ENCODE measurements at places on chromosomes 16 and 17.

DNA sequence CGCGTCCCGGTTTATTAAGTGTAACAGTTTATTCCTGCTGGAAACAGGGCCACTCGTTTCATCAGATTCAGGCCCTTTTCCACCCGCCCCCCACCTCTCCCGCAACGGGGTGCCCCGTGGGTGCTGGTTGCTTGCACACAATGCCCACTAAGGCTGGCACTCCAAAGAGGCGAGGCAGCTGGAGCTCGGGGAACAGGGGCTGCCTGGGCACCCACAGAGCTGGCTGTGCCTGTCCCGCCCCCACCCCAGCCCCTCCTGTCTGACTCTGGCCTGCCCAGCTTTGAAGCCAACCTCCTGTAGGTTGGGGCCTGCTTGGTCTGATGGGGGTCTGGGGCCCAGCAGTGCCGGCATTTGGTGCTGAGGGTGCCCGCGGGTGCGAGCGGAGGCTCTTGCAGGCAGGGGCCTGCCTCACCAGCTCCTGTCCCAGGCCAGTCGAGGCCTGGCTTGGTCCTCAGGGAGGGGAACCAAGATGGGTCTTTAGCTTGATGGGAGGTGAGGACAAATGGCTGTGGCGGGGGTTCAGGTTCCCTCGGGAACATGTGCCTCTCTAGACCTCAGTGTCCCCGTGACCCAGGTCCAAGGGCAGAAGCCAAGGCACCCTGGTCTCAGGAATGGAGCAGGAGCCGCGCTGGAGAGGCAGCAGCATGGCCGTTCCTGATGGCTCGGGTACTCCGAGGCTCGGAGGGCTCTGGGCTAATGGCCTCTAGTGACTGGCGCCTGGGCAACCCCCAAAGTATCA, 20.1 kb downstream of the MYBBP1A start:
- no peak for DNase-seq

GRCh38 chr17:9615486-9615885, 29.8 kb upstream of the USP43 start:
- no peak for DNase-seq

DNA sequence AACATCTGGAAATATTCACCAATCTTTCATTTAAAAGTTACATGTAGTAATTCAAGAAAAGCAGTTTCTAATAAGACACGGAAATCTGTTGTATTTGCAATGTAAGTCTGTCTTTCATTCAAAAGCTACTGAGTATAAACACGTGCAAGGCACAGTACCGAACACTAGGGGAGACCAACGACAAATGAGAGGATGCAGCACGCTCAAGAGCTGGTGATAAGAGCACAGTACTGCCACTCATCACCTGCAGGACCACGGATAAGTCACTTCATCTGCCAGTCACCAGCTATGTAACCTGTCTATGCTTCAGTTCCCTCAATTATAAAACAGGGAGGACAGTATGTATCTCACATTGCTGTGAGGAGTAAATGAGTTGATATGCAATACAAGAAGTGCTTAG, 67.1 kb downstream of the CLEC18A start:
- DNase-seq: peak; percentile 5

DNA sequence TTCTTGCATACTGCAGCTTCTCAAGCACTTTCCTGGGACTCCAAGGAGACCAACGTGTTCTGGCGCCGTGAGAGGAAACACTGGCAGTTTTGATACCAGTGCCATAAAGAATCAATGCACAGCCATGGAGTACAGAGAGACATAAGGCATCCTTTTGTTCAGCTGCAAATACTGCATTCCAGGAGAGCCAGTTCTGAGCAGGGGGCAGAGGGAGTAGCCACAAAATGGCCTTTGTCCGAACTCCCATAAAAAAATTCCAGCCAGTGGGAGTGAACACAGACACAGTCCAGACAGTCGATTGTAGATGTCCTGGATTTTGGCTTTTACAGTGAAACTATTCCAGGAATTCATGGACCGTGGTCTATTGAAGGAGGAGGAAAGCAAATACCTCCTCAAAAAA, 36.2 kb upstream of the TEKT3 start:
- DNase-seq: peak; percentile 91

DNA sequence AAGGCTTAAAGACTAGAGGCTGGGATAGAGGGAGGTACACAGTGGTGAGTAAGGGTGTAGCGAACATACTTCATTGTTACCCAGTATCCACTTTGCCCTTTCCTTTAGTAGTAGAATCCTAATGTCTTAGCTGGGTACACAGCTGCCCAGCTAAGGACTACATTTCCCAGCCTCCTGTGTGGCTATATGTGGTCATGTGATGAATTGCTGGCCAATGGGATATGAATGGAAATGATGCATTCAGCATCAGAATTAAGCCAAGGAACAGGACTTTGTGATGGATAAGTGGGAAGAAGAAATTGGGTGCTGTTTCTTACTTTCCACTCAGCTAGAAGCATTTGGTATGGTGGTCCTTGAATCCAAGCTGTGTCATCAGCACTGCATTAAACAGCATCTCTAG, 55.9 kb downstream of the FOXL1 start:
- DNase-seq: peak; percentile 24

DNA sequence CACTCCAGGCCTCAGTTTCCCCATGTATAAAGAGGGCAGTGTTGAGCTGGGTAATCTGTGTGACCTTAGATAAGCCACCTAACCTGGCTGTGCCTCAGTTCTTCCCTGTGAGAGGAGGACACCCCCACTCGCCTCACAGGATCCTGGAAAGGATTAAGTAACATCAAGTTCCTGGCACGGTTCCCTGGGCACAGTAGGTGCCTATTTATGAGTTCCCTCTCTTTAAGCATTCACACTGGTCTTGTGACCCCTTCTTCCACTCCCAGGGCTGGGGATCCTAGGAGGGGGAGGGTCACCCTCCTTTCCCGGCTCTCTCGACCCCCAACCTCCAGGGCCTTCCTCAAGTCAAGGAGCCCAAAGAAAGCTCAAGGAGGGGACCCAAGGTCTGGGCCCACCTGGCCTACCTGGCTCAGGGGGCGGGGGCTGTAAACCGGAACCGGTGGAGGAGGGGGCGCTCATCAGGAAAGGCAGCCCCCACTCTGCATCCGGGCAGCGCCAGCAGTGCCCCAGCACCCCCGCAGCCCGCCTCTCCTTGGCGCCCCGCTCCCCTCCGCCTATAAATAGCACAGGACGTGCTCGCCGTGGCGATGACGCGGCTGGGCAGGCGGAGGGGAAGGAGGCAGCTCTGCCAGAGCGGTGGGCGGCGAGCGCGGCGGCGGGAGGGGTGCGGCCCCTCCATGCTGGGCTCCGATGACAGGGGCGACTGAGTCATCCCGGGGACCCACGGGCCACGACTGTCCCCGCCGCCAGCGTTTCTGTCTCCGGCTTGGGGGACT, 9.4 kb downstream of the RPL19 start:
- DNase-seq: peak; percentile 71

DNA sequence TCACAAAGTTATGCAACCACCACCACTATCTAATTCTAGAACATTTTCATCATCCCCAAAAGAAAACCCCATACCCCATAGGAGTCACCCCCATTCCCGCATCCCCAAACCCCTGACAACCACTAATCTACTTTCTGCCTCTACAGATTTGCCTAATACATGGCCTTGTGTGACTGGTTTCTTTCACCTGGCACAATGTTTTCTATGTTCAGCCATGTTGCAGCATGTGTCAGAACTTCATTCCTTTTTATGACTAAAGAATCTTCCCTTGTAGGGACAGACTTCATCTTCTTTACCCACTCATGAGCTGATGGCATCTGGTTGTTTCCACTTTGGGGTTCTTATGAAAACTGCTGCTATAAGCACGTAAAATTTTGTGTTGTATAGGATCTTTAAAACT, 34.6 kb downstream of the CYTH1 start:
- DNase-seq: no peak

- peak; percentile 41 for DNase-seq
Observed at GRCh38 chr17:66976781-66977201, 12.3 kb downstream of the CACNG4 start.

- DNase-seq: no peak
Observed at GRCh38 chr17:80665792-80666191, 121.2 kb downstream of the RPTOR start.
